ENCODE measurements at places on chromosomes 5 and 9.
A peak's percentile ranks its signal among the peaks of the same experiment; 100 is the strongest.

GRCh38 chr5:60259730-60260129 lies 366.2 kb upstream of the PDE4D start:
- no peak for DNase-seq

DNA sequence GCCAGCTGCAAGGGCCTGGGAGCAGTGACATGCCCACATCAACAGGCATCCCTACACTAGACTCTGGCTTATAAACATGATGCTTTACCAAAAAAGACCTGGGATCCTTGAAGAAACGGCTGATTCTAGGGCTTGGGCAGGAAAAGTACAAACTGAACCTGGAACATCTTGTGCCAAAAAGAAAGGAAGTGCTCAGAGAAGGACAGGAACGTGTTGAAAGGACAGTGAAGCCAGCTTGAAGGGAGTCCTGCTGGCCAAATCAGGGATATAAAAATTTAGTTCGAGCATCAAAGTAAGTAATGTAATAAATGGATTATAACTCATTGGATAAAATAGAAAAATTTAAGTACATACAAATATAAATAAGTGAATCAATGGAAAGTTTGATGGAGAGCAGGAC lies 58.1 kb downstream of the ALDH7A1 start:
- no peak for DNase-seq

- DNase-seq: no peak
These were observed 92.5 kb downstream of the MTX3 start for GRCh38 chr5:79898611-79899010.

DNA sequence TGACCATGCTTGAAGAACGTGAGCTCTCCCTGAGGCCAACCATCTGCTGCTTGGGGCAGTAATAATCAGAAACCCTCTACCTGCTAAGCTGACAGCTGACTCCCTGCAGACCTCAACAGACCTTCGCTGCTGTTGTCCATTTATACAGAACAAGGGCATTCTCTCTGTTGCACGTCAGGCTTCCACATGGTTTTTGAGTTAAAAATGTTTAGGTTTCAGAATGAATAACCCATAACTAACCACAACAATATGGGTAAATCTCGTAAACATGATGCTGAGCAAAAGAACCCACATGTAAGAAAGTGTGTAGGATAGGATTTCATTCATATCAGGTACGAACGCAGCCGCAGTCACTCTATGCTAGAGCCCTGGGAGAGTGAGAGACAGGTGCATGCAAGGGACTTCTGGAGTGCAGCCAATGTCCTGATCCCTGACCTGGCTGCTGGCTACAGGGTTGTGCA lies 348.5 kb downstream of the MED10 start:
- no peak for DNase-seq

GRCh38 chr9:29285818-29286217 lies 1712.5 kb upstream of the C9orf72 start:
- DNase-seq: no peak

DNA sequence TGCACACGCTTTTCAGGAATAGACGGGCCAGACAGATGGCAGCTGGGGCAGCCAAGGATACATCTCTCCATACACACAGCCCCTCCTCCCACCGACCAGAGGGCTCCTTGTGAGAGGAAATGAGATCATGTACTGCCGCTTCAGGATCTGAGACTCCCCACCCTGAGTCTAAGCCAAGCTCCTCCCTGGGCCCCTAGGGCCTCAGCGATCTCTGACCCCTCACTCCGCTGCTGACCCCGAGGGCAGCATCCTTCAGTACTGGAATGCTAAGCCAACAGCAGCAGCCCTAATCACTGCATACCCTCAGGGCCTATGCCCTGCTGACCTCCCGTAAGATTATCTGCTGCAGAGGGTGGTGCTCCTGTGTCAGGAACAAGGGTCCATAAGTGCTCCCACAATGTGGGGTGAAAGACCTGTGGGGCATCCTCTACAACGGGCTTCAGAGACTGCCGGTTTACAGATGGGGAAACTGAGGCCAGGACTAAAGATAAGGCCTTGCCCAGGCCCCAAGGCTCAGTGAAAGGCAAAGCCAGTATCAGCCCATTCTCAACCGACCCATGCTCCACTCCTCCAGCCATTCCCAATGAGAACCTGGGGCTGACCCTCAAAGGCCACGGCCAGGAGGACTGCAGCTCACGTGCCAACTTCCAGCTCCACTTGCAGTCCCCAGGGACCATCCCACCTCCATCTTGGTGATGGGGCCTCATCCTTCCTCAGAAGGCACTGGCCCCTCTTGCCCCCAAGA lies 37.5 kb downstream of the BICD2 start:
- DNase-seq: no peak

- no peak for DNase-seq
These were observed 203.9 kb downstream of the RAB3C start for GRCh38 chr5:58786711-58787303.

GRCh38 chr5:162227075-162227474 lies 159.5 kb downstream of the GABRG2 start:
- no peak for DNase-seq

DNA sequence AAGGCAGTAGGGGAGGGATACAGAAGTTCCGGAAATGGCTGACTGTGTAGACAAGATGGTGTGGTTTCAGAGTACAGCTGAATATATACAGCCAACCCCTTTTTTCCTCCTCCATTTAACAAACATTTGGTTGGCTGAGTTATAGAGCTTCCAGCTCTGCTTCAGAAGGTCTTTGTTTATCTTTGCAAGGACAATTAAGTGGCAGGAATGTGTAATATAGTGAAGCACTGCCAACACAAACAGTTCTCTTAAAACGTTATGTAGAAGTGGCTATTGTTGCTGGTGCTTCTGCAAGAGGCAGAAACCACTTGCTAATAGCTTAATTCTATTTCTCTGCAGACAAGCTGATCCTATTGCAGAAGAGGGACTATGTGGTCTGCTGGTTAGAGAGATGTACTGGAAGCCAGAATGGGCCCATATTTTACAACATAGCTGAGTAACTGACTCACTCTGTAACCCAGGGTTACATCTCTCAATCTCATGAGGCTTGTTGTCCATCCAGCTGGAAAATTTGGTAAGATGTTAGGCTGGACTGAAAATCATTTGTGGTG lies 62.7 kb upstream of the OSMR start:
- DNase-seq: no peak

GRCh38 chr5:38634568-38635369 lies 78.3 kb upstream of the LIFR start:
- DNase-seq: no peak

GRCh38 chr9:10055886-10056395 lies 556.9 kb downstream of the PTPRD start:
- DNase-seq: no peak

GRCh38 chr9:33447799-33448553 lies 583 bp upstream of the AQP3 start:
- no peak for DNase-seq

DNA sequence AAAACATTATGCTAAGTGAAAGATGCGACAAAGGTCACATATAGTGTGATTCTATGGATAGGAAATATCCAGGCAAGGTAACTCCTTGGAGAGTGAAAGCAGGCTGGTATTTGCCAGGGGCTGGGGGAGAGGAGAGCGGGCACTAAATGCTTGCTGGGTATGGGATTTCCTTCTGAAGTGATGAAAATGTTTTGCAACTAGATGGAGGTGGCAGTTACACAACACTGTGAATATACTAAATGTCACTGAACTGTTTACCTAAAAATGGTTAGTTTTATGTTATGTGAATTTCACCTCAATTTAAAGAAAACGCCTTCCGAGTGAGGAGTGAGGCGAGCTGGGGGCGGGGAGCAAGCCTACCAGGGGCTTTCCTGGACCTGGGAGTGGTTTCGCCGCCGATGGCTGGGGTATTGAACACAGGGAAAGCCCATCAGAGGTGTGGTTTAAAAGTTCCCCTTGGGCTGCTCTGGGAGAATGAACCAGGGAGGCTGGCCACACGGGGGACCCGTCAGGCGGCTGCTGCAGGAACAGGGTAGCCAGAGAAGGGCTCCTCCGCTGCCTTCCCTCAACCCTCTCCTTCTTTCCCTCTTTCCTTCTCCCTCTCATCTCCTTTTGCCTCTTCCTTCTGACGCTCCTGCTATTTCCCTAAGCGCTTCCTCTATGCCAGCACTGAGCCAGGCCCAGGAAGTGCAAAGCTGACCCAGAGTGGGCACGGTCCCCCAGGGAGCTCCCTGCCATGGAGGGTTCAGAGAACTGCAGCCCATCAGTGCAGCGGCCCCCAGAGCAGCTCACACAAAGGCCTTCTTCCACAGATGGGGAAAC lies 4.9 kb downstream of the AKNA start:
- peak; percentile 81 for DNase-seq

DNA sequence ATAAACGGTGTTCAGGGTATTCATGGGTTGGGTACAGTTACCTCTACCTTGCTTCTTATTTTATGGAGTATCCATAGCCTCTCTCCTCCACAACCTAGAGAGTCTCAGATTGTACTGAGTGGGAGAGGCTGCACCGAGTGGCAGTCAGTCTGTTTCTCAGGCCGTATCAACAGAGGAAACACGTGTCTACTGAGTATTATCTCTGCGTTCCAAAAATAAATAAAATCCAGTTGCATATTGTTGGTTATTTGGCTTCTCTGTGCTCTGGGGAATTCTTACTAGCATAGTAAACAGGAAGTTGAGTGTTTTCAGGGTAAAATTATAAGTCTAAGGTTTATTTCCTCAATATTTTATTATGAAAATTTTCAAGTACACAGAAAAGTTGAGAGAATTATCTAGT lies 231.0 kb downstream of the ARHGEF28 start:
- no peak for DNase-seq

DNA sequence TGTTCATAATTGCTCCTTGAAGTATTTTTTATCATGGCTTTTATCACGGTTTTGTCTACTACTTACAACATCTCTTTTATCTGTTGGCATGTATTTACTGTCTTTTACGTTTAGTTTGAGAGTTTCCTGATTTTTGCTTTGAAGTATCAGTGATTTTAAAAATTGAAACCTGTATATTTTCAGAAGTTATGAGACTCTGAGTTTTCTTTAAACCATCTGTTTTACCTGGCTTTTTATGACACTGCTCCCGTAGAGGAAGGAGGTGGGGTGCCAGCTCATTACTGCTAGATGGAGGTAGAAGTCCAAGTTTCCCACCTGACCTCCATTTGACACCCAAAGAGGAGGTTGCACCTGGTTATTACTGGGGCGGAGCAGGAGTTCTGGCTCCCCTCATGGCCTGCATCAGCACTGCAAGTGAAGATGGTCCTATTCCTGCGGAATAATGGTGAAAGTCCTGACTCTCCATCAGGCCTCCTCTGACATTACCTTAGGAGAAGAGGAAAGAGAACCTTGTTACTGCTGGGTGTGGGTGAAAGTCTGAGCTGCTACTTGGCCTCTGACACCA lies 10.0 kb upstream of the ZNF131 start:
- DNase-seq: peak; percentile 29

DNA sequence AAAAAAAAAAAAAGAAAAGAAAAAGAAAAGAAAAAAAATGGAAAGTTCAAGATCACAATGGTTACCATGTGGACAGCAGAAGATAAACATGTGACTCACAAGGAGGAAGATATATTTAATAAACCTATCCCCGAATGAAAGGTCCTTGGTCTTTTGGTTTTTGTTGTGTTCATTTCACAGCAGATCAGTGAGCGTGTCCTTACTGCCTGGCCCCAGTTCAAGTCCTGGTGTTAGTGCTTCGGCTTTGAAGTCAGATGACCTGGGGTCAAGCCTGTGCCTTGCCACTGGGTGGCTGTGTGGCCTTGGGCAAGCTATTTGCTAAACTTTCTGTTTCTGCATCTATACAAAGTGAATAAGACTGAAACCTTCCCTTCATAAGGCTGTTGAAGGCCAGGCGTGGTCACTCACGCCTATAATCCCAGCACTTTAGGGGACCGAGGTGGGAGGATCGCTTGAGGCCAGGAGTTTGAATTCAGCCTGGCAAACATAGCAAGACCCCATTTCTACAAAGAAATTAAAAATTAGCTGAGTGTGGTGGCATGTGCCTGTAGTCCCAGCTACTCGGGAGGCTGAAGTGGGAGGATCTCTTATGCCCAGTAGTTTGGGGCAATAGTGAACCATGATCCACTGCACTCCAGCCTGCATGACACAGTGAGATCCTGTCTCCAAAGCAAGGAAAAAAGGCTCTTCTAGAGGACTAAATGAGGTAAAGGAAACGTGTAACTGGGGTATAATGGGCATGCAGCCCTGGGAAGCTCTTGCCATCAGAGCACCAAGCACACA lies 94.5 kb upstream of the SPATA31D4 start:
- no peak for DNase-seq

DNA sequence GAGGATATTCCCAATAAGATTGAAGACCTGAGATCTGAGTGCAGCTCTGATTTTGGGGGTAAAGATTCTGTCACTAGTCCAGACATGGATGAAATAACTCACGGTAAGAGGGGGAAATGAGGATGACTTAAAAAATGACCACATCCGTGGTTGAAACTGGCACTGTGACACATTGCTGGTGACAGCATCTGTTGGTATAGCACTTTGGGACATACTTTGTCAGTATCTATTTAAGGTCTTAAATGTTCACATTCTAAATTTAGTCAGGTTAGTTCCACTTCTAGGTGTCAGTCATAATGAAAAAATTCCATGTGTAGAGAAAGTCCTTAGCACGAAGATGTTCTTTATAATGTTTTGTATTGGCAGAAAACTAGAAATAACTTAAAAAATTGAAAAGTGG lies 70.9 kb downstream of the GAPVD1 start:
- DNase-seq: peak; percentile 11

DNA sequence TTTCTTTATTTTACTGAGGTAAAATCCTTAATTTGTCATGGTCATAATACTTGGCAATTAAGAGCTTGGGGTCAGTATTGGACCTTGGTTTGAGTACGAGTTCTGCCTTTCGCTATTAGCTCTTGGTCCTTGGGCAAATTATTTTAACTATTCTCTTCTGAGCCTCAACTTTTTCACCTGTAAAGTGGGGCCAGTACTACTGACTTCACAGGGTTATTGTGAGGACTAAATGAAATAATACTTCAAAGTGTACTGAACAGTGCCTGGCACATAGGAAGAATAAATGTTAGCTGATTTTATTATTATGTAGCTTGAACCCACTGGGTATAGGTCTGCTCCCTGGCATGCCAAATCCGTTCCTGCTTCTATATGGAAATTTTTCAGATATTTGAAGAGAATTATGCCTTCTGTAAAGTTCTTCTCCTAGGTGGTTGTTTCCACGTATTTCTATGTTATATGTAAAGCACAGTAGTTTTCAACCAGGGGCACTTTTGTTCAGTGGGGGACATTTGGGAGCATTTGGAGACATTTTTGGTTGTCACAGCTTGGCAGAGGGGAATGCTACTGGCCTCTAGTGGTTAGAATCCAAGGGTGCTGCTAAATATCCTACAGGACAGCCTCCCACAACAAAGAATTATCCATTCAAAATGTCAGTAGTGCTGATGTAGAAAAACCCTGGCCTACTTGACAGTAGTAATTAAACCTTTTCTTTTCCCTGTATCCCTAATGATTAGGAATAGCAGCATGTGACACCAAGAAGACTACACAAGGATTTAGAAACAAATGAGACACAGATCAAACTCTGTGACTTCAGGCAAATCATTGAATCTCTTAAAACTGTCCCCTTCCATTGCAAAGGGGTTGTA lies 4.5 kb downstream of the RCL1 start:
- DNase-seq: peak; percentile 34

DNA sequence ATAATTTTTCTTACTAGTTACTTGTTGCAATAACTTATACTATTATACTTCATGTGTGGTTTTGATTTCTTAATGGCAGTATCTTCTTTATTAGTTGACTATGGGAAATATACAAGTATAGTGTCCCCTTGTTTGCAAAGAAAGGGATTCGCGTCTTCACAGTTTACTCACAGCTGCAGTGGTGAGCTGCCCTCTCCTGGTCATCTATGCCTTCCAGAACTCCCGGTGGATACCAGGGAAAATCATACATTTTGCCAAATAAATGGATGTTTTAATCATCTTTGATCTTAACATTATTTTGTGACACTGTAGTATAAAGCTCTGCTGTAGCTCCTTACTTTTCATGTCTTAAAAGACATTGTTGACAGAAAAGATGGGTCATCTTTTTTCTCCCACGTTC lies 142.0 kb downstream of the ZCCHC7 start:
- no peak for DNase-seq
